ENCODE measurements at places on chromosomes 5 and 9.
A peak's percentile ranks its signal among the peaks of the same experiment; 100 is the strongest.

DNA sequence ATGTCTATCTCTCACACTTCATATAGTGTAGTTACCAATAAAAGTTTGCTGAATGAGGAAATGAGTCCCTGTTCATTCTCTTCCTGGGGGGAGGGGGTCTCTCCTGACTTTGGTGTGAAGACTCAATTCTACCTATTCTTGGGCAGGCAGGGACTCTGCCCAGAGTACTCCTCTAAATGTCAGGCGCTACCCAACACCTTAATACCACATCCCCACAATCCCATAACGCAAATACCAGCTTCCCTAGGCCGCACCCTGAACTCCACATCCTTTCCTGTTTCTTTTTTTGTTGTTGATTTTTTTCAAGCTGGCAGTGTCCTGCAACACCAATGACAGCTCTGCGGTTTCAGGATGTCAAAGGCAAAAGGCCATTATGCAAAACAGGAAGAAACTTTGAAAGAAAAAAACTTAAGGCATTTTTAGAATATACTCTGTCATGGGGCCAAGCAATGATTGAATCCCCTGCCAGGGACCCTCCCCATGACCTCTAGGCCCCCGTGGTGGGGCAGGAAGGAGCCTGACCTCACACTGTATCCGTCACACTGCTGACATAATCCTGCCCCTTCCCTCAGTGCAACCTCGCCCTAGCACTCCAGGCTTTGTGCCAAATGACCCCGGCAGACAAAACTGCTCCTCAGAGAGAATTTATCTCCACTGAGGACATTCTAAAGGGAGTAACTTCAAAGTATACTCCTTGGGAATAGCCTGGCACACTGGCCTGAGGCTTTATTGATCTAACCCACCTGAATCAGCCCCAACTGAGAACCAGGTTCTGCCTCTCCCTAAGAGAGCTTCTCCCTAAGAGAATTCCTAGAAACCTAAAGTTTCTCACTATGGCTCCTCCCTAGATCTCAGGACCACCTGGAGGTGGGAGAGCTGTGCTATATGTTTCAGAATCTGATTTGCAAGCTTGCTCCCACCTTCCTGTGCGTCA, 8.0 kb downstream of the B4GALT1 start:
- no peak for DNase-seq

DNA sequence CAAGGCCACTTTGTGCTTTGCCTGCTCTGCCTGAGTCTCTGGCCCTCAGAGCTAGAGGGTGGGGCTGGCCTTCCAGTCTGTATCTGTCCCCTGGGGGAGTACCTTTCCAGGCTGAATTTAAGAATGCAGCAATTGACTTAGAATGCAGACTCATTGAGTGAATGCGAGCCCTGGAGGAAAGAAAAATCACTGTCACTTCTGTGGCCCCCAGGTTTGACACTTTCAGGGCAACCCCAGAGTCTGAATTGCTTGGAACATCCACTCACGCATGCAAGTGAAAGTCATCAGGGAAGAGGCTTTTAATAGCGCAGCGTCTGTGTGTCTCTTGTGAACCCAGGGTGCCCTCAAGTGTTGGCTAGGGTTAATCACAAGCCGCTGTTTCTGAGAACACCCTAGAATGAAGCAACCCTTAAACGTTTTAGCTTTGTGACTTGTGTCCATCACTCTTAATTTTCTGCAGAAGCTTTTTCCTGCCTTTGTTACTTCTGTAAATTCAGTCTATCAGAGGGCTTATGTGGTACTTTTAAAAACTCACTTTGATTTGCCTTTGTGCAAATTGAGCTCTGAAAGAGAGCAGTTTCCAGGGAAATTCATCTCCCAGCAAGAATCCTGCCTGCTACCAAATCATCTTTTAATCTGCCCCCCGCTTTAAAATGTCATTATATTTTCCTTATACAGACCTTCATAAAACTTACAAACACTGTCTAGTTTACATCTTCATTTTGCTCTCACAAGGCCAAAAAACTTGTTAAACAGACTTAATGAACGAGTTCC, 146.8 kb upstream of the IQGAP2 start:
- peak; percentile 36 for DNase-seq

DNA sequence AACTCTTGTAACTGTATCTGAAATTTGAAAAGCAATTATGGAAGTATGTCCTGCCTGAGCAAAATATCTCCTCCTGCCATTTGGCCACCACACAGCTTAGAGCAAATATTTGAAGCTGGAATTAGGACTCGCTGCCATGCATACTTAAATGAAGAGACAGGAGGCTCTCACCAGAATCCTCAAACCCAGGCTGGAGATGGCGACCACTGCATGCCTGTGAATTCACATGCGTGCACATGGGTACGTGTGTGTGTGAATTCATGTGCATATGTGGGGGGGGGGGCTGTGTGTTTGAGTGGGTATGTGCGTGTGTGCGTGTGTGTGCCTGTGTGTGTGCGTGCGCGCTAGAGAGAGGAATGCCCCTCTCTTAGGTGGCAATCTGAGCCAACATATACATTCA, 84.1 kb upstream of the IRX1 start:
- no peak for DNase-seq

DNA sequence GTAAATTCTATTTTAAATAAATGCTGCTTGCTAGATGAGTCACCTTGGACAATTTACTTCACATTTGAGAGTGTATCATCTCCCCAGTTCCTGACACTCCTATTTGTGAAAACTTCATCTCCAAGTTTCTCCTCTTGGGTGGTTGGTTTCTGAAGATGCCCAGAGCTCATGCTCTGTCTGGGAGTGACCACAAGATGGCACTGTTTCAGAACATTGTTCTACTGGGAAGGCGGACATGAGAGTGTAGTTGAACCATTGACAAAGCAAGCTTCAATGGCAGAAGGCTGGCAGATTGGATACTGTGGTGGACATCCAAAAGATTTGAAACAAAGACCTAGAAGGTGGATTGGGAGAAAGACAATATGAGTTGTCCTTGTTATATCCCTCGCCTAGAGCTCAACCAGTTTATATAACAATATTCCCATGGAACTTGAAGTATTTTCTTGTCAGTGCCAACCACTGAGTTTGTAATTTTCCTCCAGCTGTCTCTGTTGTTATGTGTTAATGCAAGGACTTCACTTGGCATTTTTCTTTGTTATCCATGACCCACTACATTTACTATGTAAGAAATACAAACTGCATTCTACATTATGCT, 234.3 kb upstream of the ANKH start:
- DNase-seq, result peak; percentile 35

GRCh38 chr5:91264311-91265051, 118.6 kb downstream of the ARRDC3 start:
- no peak for DNase-seq

DNA sequence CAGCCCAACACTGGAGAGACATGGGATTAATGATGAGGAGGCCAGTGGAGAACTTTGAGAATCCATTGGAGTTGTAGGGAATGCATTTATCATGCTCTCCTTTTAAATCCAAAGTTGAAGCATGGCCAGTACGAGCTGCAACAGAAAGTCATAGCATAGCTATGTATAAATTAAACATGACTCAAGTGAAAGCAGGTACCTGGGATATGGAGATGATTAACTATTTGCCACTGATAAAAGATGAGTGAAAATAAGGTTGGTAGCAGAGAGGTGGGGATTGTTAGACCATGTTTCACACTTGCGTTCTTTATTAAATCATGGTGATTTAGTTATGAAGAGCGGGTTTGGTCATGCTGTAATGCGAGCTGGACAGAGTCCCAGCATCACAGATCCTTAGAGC, 189.6 kb downstream of the ARHGEF28 start:
- no peak for DNase-seq

- no peak for DNase-seq
Observed at GRCh38 chr9:87372356-87372851, 125.3 kb upstream of the DAPK1 start.

- no peak for DNase-seq
Observed at GRCh38 chr9:27963836-27964235, 390.6 kb upstream of the C9orf72 start.

- no peak for DNase-seq
Observed at GRCh38 chr9:116380496-116380995, 227.0 kb downstream of the PAPPA start.

DNA sequence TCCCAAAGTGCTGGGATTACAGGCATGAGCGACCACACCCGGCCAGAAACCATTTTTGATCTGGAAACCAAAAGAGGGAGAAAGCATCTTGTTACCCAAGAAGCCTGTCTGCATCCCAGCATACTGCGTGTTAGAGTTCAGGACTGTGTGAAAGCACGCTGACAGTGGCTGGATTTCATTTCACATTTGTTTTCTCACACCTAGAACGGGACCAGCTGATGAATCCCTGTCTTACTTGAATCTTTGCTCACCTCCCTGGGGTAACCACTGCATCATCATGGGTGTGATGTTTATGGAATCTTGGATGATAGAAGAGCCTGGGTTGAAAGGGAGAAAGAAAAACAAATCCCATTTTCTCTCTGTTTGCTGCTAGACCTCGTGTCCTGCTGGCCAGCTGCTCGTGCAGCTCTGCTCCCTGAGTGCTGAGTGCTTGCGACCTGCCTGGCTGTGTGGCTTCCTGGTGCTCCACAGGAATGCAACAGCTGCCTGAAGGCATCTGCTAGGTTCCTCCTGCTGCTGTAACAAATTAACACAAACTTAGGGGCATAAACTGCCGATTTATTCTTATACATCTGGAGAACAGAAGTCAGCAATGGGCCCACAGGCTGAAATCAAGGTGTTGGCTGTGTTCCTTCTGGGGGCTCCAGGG, 378.3 kb upstream of the DAP start:
- DNase-seq, result no peak

GRCh38 chr9:95012035-95012708, 285.7 kb downstream of the AOPEP start:
- no peak for DNase-seq

- DNase-seq, result no peak
Observed at GRCh38 chr5:4584982-4585381, 555.1 kb upstream of the ADAMTS16 start.

DNA sequence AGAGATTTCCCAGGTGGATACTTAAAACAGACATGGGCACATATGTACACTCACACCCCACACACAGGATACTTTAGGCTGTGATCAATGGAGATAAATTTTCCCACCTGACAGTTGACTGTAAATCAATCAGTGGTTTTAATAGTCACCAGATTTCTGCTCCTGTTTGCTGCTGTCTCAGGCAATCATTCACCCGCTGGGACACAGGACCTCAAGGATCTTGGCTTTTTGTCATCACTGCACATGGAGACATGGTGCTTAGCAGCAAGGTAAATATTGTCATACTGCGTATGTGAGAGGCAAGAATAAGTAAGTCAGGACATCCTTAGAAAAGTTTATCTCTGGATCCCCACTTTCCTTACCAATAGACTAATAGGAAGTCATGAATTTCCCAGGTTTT, 60.8 kb upstream of the KLF9 start:
- DNase-seq, result no peak

GRCh38 chr9:129177443-129177790, 644 bp downstream of the IER5L start:
- no peak for DNase-seq

- DNase-seq, result no peak
Observed at GRCh38 chr5:76163111-76163628, 80.0 kb downstream of the SV2C start.

GRCh38 chr5:78515670-78516069, 132.9 kb downstream of the LHFPL2 start:
- DNase-seq, result no peak

DNA sequence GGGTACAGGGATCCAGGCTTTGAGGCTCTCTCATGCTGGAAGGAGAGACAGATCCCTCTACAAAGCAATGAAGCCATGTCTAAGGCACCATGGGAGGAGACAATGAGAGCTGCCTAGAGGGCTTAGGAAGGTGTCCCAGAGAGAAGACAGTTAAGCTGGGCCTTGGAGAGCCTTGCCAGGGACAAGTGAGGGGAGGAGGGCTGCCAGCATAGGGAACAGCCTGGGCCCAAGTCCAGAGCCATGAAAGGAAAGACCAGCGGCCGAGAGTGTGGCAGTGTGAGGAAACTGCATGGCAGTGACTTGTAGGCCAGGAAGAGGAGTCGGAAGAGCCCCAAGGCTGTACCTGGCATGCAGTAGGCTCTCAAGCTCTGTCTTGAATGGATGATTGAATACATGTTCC, 88.5 kb downstream of the PSD2 start:
- no peak for DNase-seq

DNA sequence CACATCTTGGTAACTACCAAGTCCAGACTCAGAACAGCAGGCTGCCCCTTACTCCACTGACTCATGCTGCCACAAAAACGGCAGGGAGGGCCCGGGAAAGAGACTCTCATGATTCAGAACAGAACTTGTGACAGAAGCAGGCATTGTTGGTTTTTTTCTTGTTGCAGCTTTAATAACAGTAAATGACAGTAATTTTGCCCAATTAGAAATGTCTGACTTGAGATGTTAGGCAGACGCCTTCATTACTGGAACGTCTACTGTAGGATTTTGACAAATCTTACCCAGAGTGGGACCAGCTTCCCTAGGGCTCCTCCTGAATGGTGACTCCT, 77.9 kb downstream of the SEMA5A start:
- DNase-seq, result no peak

- no peak for DNase-seq
Observed at GRCh38 chr9:7173139-7173538, 415.4 kb downstream of the KDM4C start.

DNA sequence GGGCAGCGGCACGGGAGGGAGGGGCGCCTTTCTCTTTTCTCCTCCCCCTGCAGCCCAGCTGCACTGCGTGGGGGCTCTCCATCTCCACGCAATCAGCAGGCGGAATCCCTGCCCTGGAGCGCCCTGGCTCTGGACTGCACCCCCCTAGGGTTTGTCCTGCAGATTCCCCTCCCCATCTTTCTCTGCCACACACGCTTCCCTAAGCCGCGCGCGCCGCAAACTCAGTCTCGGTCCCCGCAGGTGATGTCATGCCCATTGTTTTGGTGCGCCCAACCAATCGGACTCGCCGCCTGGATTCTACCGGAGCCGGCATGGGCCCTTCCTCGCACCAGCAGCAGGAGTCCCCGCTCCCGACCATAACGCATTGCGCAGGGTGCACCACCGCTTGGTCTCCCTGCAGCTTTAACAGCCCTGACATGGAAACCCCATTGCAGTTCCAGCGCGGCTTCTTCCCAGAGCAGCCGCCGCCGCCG, at the start of gene KCNN2:
Gene KCNN2 (plus strand): TSS at position 347 of the 473 bp plus-strand sequence. CDS start 70 bp downstream, at position 417.
- no peak for DNase-seq

DNA sequence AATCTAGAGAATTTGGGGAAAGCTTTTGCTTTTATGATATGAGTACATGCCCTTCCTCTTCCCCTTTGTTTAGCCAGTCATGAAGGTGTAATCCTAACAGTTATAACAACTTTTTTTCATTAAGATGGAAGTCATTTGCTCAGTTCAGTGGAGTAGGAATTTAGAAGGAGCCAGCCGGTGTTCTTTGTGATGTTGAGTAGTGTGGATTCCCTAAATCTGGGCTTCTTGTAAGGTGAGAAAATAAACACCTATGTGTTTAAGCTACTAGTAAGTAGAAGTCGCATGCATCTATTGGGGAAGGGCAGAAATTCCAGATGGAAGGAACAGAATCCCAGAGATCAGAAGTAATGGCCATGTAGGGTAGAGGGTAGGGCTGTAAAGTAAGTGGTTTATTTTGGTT, 13.6 kb upstream of the CNTLN start:
- DNase-seq, result no peak

DNA sequence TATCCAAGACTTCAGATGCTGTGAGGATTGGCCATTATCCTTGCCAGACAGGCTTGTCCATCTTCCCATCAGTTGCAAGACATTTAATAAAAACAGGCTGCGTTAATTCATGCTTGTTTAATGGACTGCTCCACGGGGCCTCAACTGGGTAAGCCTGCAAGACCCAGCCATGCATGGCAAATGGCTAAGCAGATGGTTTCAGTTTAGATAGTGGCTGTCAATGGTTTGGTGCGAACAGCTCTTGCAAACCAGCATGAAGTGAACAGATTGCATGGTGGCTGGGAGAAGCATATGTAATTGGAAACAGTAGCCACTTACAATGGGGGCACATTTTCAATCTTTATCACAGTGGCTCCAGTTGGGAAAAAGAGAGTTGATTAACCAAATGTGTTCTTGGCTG, 628.2 kb upstream of the KLF4 start:
- no peak for DNase-seq

Measured in activated CD4-positive, CD25-positive, alpha-beta regulatory T cell treated with anti-CD3 and anti-CD28 coated beads, Interleukin-2, amount 50 U/mL, for 72 hours (primary cell).